HS-5 (cell line): ENCODE measurements at places on chromosomes 1 and 21.

- DNase-seq, result peak; percentile 16
Measured at GRCh38 chr1:152697701-152698600, at the start of gene LCE2A. TSS of gene LCE2A (plus strand) at chr1:152698345. CDS start at chr1:152698902, 557 bp downstream.

GRCh38 chr21:16116798-16117197, 387.0 kb downstream of the USP25 start:
- peak; percentile 63 for DNase-seq

DNA sequence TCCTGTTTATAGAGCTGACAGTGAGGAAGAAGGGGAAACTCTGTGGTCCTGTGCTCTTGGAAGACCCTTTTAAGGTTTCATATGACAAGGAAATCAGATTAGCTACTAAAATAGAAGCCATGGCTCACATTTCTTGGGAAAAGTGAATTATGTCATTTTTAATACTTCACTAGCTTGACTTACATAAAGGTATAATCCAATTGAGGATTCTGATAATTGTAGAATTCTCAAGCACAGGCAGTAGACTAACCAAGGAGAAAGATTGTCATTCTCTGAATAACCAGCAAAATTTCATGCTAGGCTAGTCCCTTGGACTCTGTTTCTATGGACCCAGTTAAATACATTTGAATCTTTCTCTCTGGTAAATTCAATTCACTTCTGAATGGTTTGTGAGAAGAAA, 613.0 kb upstream of the BEND5 start:
- no peak for DNase-seq

- no peak for DNase-seq
Measured at GRCh38 chr1:84855691-84856630, 37.0 kb downstream of the LPAR3 start.

- no peak for DNase-seq
Measured at GRCh38 chr1:175383239-175383638, 190.7 kb upstream of the KIAA0040 start.

- DNase-seq, result no peak
Measured at GRCh38 chr21:28960245-28960644, 32.4 kb downstream of the LTN1 start.

DNA sequence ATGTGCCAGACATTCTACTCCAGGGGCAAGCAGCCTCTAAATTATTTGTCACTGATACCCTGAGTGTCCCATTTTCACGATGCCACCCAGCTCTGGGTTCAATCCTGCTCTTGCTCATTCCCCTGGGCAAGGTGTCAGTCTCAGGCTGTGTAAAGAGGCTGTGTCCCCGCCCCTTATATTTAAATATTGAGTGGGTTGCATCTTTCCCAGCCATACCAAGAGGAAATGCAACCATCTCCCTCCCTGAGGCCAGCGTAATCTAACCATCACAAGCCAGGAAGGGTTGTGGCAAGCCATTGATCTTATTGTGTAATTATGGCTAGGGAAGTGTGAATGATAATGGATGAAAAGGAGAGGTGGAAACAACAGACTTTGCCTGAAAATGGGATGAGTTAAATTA, 54.7 kb upstream of the CLDN14 start:
- DNase-seq, result no peak

DNA sequence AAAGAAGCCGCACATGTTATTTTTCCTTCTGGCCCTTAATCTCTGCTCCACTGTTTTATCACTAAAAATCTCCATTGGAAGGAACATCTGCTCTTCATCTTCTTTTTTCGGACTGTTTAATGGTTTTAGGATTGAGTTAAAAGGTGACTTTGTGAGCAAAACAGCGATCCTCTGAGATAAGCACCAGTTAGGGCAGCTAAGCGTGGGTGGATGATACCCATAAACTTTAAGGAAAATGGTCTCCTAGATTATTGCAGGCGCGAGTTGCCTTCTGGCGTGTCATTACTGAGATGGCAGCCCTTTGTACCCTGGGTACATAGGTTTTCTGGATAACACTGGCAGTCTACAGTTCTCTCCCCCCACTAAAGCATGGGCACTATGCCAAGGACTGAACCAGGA, 44.0 kb upstream of the HMGB4 start:
- DNase-seq, result no peak

DNA sequence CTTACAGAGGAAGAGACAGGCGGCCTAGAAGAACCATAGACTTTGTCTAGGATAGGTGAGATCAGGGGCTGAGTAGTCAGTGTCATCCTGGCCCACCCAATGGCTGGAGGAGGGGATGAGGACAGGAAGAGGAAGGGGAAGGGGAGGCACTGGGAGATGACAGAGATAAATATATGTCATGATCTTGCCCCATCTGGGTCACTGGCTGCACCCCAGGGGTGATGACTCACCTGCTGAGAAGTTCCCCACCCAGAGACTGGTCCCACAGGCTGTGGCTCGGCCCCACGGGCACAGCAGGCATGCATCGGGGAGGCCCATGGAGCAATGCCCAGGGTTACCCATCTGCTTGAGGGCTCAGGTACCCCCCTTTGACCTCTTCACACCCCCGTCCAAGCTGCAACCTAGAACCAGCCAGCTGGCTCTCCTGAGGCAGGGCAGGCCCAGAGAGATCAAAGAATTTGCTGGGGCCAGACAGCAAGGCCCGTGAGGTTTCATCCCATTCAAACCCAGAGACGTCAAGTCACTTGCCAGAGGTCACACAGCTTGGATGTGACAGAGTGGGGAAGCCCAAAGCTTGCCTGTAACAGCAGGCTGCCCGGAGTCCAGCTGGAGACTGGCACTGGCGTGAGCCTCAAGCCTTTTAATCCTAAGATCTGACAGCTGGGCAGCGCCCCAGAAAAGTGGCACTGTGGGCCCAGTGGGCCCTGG, 34.7 kb upstream of the CASZ1 start:
- DNase-seq, result peak; percentile 3

- no peak for DNase-seq
Measured at GRCh38 chr1:66266350-66266749, 267.6 kb upstream of the SGIP1 start.

DNA sequence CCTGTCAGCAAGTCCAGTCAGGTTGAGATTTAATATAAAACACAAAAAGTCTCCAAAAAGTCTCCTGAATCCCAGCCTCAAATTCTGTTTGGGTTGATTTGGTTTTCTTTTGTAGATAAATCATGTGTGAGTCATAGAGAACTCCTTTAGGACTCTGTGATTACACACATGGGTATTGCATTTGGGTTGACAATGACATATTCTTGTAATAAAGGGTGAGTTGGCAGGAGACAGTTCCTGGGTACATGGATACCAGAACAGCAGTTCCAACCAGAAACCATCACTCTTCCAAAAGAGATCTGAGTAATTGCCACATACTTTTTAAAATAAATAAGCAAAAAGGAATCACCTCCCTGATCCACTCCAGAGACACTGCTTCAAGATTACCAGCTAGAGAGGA, 8.9 kb downstream of the CR2 start:
- DNase-seq, result no peak

GRCh38 chr1:166036092-166036491, 130.7 kb downstream of the FAM78B start:
- no peak for DNase-seq

DNA sequence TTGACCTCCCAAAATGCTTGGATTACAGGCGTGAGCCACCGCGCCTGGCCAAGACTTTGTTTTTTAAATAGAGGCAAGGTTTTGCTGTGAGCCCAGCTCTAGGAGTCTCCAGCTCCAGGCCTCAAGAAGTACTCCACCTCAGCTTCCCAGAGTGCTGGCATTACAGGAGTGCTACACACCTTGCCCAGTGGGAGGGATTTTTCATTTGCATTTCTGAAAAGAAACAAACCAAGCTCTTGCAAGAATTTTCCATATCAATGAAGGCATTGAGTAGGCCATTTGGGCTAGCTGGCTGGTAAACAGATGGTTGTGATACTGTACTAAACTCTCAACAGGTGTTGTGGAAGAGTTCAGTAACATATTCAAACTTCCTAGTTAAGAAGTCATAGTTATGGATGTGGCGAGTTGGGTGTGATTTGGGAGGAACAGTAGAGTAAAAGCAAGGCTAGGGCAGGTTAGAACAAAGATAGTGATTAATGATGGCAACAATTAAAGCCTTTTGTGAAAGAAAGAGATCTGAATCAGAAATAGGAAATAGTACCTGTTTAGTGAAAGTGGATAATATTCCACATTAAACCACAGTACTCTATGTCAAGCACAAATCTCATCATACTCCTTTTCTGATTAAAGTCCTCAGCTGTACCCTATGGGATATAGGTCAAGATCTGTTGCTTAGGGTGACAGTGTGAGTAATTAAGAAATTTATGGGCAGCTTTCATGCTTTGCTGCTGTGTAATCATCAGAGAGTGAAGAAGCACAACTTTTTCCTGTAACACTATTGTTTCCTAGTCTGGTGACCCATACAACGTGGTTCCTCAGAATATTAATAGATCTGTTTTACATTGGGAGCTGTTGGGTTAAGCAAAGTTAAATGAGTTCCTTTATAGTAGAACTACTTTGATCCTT, 10.7 kb downstream of the AKIRIN1 start:
- no peak for DNase-seq

GRCh38 chr1:101738475-101738874, 258.3 kb downstream of the OLFM3 start:
- DNase-seq, result peak; percentile 72
